ENCODE measurements at places on chromosomes 2 and 18.

DNA sequence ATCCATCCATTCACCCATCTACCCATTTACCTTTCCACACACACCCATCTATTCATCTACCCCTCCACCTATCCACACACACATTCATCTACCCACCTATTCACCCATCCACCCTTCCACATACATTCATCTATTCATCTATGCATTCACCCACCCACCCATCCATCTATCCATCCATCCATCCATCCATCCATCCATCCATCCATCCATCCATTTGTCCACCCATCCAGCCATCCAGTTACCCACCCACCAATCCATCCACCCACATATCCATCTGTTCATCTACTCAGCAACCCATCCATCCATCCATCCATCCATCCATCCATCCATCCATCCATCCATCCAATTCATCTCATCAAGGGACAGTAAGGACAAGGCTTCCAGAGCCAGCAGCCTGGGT is 74.0 kb downstream of the INHBB start:
- no peak for DNase-seq

DNA sequence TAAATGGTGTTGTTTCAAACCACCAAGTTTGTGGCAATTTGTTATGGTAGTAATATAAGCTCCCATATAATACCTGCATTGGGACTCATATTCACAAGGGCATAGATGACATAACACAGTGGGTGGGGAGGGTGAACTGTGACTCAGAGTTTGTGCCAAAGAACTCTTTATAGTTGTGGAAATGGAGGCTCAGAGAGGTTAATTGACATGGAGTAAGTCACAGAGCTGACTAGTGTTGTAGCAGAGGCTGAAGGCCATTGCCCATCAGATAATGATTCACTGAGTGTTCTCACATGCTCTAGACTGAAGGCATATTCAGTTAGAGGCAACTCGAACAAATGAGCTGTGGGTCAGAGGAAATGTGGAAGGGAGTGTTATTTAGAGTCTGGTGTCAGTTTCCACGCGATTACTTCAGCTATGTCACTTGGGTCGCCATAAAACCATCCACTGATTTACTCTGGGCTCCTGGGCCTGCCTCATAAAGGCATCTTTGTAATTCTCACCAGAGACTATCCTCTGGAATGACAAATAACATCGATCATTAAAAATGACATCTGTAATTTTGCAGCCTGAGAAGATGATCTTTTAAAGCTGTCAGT is 264.7 kb downstream of the CCDC85A start:
- DNase-seq: no peak

DNA sequence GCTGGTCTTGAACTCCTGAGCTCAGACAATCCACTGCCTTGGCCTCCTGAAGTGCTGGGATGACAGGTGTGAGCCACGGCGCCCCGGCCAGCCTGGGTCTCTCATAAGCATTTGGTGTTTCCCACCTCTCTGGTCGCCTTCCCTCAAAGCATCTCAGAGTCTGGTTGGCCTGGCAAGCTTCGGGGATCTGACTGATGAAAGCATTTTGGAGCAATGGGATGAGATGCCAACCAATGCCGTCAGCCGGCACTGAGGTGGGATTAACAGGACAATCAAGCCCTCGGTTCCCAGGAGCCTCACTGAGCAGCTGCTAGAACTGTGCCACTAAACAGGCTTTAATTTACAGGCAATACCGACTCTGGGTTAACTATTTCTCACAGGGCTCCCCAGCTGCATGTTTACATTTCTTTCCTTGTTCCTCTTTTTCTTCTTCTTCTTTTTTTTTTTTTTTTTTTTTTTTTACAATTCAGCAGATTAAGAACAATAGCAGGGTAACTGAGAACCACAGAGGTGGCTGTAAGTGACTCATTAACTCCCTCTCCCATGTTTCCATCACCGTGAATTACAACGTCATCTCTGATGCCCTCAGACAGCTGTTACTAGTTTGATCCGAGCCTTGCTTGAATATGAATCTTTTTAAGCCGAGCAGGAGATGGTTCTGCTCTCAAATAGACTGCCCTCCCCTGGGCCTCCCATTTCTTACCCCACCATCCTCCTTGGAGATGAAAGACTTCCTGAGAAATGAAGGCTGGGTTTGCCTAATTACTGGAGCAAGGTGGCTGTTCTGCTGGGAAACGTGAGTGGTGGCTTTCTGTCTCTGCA is 37.9 kb downstream of the ODC1 start:
- no peak for DNase-seq

DNA sequence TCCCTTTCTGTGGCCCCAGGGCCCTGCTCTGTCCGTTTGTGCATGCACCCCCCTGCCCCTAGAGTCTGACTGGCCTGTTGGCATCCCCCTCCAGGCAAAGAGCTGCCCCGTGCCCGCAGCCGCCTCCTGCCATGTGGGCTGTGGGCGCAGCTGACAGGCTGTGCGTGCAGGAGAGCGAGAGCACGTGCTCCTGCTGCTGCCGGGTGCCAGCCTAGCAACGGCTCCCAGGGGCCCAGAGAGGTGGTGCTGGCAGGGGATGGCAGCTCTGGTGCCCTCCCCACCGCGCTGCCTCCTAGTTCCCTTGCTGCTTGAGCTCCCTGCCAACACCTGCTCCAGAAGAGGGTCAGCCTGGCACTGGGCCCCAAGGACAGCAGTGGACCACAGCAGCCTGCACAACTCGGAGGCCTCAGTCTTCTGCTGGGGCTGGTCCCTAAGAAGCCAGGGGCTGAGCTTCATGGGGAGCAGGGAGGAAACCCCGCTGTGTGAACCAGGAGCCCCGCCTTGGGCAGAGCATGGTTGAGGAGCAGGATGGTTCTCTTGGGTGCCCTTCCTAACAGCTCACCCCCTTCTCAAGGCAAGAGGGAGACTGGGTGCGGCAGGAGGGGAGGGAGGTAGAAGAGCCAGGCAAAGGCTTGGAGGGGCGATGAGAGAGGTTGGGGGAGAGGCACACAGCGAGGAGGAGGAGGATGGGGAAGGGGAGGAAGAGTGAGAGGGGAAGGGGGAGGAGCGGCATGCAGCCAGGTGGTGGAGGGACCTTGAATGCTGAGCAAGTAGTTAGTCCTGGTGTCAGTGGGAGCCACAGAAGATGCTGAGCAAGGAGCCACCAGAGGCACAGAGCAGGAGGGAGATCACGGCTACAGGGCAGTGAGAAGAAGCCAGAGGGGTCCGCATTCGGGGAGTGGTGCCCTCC is 23.8 kb upstream of the PTMA start:
- DNase-seq: no peak

GRCh38 chr2:219024059-219024458 is 17.3 kb downstream of the CFAP65 start:
- DNase-seq: no peak

DNA sequence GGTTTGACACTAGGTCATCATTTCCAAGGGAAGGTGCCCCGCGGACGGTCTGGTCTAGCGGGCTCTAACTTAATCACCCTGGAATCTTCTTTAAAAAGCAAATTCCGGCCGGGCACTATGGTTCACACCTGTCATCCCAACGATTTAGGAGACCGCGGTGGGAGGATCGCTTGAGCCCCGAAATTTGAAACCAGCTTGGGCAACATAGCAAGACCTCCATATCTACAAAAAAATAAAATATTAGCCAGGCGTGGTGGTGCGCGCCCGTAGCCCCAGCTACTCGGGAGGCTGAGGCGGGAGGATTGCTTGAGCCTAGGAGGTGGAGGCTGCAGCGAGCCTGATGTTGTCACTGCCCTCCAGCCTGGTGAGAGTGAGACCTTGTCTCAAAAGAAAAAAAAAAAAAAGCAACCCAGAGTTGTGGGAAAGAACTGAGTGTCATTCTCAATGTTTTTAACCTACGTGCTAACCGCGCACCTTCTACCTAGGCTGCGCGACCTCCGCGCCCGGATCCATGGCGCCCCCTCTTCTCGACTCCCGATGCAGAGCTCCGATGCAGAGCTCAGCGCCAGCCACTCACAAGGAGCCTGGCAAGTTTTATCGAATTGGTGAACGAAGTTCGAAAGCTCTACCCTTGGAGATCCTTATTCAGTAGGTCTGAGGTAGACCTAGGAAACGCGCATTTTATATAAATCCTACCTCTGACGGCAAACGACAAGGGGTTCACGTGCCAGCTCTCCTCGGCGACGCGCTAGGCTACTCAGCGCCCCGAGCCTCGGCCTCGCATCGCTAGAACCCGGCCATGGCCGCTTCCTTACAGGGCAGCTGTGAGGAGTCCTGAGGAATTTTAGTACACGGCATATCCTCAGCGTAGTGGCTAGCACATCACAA is 888 bp upstream of the TWSG1 start:
- DNase-seq: peak; percentile 40

GRCh38 chr2:113922784-113923183 is 32.9 kb downstream of the ACTR3 start:
- no peak for DNase-seq

DNA sequence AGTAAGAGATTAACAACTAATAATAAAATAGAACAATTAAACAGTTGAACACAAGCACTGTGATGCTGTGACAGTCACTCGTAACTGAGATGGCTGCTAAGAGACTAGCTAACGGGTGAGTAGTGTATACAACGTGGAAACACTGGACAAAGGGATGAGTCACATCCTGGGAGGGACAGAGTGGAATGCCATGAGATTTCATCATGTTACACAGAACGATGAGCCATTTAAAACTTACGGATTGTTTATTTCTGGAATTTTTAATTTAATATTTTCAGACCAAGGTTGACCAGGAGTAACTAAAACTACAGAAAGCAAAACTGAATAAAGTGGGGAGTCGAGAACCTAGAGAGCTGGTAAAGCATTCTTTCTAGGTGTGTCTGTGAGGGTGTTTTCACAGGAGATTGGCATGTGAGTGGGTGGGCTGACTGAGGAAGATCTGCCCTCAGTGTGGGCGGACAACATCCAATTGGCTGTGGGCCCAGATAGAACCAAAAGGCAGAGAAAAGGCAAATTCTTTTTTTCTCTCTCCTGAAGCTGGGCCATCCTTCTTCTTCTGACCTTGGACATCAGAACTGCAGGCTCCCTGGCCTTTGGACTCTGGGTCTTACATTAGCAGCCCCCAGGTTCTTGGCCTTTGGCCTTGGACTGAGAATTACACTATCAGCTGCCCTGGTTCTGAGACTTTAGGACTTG is 14.6 kb downstream of the TMSB10 start:
- DNase-seq: peak; percentile 84

GRCh38 chr2:23549821-23550530 is 165.0 kb downstream of the KLHL29 start:
- no peak for DNase-seq

- DNase-seq: no peak
These were observed 1167.7 kb upstream of the ZEB2 start for GRCh38 chr2:145687442-145688134.

DNA sequence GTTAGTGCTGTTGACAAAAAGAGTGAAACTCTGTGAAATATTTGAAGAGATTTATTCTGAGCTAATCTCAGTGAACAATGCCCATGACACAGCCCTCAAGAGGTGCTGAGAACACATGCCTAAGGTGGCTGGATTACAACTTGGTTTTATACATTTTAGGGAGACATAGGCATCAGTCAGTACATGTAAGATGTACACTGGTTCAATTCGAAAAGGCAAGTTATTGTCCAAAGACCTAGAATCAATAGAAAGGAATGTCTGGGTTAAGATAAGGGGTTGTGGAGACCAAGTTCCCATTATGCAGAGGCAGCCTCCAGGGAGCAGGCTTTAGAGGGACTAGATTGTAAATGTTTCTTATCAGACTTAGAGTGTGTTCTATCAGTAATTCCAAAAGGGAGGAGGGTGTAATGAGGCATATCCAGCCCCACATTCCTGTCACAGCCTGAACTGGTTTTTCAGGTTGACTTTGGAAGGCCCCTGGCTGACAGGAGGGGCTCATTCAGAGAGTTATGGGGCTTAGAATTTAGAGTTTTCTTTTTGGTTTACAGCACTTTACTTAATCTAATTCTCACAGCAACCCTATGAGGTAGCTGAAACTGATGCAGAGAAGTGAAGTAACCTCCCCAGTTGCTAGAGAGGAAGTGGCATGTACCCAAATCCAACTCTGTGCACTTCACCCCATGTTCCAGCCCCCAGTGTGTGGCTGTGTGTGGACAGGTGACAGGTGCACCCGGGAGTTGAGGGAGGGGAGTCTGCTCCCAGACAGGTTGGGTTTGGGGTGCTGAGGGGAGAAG is 28.3 kb upstream of the ASAP2 start:
- no peak for DNase-seq

DNA sequence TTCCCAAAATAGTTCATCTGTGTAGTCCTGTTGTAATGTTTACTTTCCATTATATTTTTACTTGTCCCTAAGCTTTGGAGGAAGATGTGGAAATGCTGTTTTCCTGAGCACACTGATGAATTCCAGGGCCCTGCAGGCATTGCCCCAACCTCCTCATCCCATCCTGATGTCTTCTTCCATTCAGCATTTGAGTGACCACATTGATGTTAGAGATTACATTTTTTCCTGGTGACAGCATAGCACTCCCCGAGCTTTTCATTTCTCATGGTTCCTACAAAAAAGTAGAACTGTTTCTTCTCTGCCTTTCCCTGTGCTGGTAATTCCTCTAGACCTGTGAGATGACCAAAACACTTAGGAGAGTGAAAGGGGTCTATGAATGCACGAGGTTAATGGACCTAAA is 4.8 kb downstream of the IL36A start:
- peak; percentile 5 for DNase-seq

DNA sequence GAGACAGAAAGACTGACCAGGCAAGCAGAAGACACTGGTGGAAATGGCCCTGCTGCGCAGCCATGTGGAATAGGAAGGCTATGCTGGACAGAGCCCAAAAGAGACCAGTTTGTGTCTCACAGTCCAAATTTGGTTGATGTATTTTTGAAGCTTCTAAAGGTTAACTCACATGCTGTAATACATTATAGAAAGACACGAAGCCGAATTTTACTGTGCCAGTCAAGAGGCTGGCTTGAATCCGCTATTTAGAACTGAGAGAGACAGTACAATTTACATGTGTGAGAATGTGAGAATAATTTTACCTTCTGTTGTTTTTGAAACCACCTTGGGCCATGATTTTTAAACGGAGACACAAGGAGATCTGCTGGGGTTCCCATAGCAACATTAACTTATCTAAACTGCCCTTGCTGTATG is 113.6 kb downstream of the METTL8 start:
- no peak for DNase-seq

DNA sequence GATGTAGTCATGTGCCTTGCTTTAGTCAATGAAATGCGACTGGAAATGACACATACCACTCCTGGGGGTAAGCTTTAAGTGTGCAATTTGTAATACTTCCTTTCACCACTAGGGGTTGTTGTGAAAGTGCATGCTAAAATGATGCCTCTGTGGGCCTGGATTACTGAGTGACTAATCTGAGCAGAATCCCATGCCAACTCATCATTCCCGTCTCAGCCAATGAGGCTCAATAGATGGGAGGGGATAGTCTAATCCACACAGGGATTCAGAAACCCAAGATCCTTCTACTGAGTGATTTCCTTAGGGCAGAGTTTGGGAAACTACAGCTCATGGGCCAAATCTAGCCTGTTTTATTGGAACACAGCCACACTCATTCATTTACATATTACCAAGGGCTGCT is 54.0 kb downstream of the HRH4 start:
- DNase-seq: peak; percentile 21

- DNase-seq: no peak
These were observed 205.2 kb upstream of the APCDD1 start for GRCh38 chr18:10249270-10249669.

GRCh38 chr2:24490181-24490689 is 819 bp upstream of the NCOA1 start:
- DNase-seq: peak; percentile 72

Data from HTR-8/SVneo (cell line).